Ammon's horn (tissue), 1 donor: ENCODE measurements at places on chromosomes 2 and 18.

DNA sequence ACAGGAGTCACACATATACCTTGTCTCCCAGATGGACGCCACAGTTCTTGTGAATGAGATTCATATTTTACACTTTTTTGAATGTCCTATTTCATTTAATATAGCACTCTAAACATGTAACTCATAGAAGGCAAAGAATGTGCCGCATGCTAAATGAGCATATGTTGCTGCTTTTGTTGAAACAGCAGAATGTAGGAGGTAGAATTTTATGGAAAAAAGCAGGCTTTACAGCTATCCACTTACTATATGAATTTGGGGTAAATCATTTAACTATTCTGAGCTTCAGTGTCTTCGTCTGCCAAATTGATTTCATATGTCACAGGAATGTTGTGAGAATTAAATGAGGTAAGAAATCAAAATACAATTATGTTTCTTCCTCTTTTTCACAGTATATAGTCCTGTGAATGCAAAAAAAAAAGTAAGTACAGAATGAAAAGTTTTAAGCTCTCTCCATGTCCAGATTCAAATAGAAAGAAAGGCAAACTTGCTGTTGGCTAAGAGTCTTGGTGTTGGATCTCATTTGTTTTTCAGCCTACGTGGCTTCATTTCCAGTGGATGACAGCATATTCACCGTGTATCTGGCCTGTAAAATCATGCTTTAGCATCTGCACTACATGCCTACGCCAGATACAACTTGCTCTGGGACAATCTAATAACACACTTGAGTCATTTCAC is 154.7 kb upstream of the CNTNAP5 start:
- DNase-seq = no peak

DNA sequence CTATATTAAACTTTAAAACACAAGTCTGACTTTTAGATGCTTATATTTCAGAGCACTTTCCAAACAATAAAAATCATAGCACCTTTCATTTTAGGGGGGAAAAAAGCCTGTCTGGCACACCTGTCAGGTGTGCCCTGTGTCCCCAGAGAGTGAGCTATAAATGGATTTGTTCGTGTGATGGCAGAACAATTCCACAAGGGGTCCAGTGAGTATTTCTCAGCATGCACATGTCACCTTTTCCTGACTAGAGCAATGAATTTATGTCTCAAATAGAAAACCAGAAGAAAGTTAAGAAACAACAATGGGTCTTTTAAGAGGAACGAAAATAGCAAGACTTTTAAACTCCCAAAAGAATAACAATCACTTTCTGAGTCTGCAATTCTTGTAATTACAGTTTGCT is 55.9 kb downstream of the ACVR1C start:
- no peak for DNase-seq

GRCh38 chr18:36153203-36153602 is 23.5 kb downstream of the ELP2 start:
- DNase-seq = no peak

DNA sequence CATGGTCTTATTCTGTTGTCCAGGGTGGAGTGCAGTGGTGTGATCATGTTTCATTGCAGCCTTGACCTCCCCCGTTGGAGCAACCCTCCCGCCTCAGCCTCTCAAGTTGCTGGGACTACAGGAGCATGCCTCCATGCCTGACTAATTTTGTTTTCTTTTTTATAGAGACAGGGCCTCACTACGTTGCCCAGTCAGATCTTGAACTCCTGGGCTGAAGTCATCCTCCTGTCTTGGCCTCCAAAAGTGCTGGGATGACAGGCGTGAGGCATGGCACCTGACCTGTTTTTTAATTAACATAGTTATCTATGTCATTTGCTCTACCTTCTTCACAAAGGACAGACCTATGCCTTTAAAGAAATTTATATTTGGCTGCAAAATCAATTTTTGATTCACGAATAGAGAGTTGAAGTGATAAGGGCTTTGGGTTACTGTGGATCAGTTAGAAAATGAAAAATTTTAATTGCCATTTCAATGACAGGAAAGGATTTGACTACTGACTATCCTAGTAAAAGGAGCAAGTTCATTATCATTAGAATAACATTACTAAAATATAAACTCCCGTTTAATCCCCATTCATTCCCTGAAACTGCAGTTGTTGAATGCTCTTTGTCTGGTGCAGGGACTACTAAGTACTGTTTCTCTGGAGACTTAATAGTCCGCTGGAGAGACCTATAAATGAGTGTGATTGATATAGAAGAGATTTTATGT is 3.7 kb downstream of the RNF138 start:
- no peak for DNase-seq

- DNase-seq = no peak
Observed at GRCh38 chr2:53670331-53670730, 97.3 kb upstream of the CHAC2 start.

- DNase-seq = no peak
Observed at GRCh38 chr2:88016960-88017779, 823 bp upstream of the RNU2-63P start.

DNA sequence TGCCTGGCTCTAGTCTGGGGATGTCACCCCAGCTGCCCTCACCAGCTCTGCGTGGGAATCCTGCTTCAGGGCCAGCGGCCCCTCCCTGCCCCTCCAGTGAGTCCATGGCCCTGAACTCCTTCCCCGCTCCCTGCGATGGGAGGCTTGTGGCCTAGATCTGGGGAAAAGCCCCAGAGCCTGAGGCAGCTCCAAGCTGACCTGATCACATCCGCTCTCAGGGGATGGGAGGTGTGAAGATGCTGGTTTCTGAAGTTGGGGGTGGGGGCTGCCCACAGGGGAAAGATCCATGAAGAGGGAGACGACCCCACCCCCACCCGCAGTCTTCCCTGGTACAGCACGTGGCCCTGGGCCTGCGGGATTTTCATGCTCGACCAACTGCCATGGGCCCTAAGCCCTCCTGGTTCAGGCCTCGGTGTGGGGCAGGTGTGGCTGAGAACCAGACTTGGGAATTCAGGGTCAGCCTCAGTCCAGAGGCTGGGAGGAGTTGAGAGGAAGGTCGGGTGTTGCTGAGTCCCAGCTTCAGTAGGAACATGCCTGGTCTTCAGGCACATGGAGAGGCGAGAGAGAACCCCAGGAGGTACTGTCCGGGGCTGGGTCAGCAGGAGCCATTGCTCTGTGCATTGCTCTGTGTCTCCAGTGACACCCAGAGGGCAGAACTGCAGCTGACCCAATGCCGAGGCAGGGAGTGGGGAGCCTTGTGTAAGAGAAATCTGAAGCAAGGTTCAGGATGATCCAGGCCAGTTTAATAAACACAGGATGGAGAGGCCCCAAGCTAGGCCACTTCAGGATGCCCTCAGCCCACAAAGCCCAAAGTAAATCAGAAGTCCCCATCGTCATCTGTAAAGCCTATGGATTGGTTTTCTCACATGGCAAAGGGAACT is 115.1 kb downstream of the CAPN13 start:
- no peak for DNase-seq

GRCh38 chr18:24342347-24342746 is 55.3 kb downstream of the OSBPL1A start:
- DNase-seq = no peak

GRCh38 chr18:73848656-73849055 is 299.0 kb downstream of the FBXO15 start:
- DNase-seq = no peak

GRCh38 chr2:68774569-68775271 is 40.1 kb downstream of the ARHGAP25 start:
- peak; percentile 72 for DNase-seq

DNA sequence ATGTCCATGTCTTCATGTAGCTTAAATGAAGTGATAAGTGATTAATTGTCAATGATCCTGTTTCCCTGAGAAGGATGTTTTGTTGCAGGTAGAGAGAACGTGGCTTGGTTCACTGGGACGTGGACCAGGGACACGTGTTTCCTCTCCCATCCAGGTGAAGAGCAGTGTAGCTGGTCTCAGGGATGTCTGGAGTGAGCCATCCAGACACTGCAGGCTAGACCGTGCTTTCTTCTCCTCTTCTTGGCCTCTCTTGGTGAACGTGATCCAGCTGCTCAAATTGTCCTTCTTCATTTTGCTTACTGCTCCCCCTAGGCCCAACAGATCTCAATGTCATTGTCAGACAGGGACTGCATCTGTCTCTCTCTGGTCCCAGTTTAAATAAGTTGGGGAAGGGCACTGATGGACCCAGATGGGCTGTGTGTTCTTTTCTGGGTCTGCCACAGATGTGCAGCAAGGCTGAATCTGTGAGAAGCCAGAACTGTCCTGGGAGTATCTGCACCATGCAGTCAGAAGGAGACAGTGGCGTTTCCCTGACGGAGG is 263.8 kb downstream of the CYRIA start:
- DNase-seq = no peak

- no peak for DNase-seq
Observed at GRCh38 chr18:69617408-69617807, 216.7 kb downstream of the DOK6 start.

DNA sequence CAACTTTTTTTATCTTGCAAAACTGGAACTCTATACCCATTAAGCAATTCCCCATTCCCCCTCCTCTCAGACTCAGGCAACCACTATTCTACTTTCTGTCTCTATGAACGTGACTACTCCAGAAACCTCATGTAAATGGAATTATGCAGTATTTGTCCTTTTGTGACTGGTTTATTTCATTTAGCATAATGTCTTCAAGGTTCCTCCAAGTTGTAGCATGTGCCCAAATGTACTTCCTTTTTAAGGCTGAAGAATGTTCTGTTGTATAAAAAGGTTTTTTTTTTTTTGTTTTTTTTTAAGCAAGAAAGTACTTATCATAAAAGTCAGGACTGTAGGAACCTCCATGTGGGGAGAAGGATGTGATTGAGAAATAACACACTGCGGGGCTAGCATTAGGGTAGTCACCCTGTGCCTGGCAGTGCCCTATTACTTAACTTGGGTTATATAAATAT is 262.9 kb upstream of the FBXO11 start:
- no peak for DNase-seq

GRCh38 chr2:65525616-65526231 is 93.3 kb upstream of the SPRED2 start:
- DNase-seq = no peak

DNA sequence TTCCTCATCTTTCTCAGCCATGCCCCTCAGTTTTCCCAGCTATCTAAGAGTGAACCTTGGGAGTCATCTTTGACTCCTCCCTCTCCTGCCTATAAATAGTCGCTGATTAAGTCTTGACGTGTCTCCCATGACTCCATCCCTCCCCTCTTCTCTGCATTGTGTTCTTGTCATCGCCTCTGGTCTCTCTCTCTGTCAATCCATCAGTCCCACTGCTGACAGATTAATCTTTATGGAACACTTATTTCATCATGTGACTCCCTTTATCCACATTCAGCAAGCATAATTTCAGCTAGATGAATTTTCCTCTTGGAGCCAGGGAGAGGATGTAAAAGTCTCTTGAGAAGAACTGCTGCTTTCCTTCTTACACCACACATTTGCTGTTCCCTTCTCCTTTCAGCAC is 9.4 kb downstream of the ADAM23 start:
- DNase-seq = no peak

GRCh38 chr18:13646633-13647032 is 79.7 kb downstream of the FAM210A start:
- DNase-seq = no peak

- DNase-seq = no peak
Observed at GRCh38 chr2:208783184-208783583, 376.6 kb downstream of the PTH2R start.

- DNase-seq = no peak
Observed at GRCh38 chr2:12335131-12335530, 381.6 kb upstream of the TRIB2 start.

DNA sequence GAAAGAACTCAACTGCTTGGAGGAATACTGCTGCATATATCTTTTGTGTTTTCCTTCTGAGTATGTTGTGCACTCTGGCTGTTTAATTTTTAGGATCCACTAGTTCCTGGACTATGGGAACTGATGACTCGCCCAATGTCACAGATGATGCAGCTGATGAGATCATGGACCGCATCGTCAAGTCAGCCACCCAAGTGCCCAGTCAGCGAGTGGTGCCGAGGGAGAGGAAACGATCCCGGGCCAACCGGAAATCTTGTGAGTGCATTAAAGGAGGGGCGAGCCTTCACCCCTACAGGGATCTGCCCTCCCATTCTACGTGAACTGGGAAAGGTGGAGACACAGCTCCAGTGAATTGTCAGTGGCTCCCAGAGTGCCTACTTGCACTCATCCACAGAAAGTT is 59.6 kb downstream of the TPGS2 start:
- no peak for DNase-seq

DNA sequence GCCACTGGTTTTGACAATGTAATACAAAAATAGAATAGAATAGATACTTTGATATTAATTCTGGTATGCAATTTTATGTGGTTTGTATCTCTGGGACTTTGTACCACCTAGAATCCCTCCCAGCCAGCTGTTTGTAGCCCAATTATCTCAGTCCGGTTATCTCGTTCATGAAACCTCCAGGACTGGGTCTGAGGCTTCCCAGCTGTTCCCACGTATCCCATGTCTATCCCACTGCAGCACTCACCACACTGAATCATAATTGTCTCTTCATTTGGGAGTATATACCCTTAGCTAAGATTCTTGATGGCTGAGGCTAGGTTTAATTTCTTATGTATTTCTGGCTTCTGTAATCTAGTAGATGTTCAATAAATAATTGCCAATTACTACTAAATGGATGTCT is 104.4 kb upstream of the MAPRE2 start:
- no peak for DNase-seq

- no peak for DNase-seq
Observed at GRCh38 chr2:69811591-69811990, 17.9 kb upstream of the GMCL1 start.

DNA sequence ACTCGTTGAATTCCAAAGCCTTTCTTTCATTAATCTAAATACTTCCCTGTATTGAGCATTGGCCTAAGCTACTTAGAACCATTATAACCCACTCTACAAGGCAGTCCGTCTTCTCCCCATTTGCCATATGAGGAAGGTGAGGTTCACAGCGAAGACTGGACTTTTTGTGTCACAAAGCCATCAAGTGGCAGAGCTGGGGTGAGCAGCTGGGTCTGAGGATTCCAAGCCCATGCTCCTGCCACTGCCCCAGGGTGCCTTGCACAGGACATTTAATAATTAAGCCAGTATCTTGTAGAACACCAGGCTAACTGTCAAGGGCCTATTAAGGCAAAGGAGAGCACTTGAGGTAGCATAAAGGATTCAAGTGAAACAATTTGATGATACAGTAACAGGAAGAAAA is 68.8 kb upstream of the ZNF397 start:
- no peak for DNase-seq
